CD8-positive, alpha-beta memory T cell (primary cell): ENCODE measurements at places on chromosomes 3 and 15. TPM values are rescaled to one million over a fixed set of nuclear protein-coding genes. Genes with fewer than 3 reads are reported as not detected.

The GOLGA8Q gene
- total RNA-seq: 1.0 TPM

The KLHL40 gene
- total RNA-seq: not detected

The USP13 gene
- total RNA-seq: 12.7 TPM

The GALNT15 gene
- total RNA-seq: not detected

The CCR9 gene
- 8.3 TPM for total RNA-seq

The PDCD6IP gene
- 162 TPM for total RNA-seq

The ANKRD63 gene
- total RNA-seq: not detected

The DLG1 gene
- 51.2 TPM for total RNA-seq

The PAK6 gene
- 1.9 TPM for total RNA-seq

The SCAMP5 gene
- total RNA-seq: 0.74 TPM

The TPRG1 gene
- 29.6 TPM for total RNA-seq

The SPSB4 gene
- total RNA-seq: not detected

The CCR5 gene
- total RNA-seq: 2.6 TPM

The KCNMB2 gene
- not detected for total RNA-seq

The SLC22A14 gene
- not detected for total RNA-seq

The XXYLT1 gene
- total RNA-seq: 8.3 TPM

DNA sequence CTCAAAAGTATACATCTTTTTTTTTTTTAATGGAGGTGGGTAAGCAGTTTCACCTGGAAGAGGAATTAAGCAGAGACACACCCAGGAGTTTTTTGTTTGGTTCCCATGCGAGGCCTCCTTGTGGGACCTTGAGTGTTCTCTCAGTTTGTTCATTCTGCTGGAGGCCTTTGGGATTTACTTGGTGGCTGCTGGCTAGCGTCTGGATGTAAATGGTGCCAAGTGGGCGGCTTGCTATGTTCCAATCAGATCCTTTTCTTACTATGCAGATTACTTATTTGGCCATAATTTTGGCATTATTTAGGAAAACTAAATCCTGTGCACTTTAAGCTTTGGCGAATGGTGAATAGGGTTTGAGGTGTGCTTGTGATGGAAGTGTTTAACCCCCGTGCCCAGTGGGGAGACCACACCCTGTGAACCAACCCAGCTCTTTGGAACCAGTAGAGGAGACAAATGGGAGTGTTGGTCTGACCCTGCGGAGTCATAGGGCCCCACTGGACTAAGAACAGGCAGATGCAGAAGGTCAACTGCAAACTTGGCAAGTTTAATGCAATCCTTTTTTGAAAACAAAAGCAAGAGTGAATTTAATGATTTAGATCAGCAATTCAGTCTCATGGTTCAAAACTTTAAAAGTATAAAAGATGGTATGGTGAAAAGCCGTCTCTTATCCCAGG lies 79.4 kb downstream of the EBLN2 start:
- DNase-seq: no peak

- no peak for DNase-seq
These were observed 35.1 kb upstream of the FRMD4B start for GRCh38 chr3:69420781-69421520.

GRCh38 chr3:184741798-184742675 lies 30.2 kb upstream of the MAGEF1 start:
- DNase-seq: no peak

DNA sequence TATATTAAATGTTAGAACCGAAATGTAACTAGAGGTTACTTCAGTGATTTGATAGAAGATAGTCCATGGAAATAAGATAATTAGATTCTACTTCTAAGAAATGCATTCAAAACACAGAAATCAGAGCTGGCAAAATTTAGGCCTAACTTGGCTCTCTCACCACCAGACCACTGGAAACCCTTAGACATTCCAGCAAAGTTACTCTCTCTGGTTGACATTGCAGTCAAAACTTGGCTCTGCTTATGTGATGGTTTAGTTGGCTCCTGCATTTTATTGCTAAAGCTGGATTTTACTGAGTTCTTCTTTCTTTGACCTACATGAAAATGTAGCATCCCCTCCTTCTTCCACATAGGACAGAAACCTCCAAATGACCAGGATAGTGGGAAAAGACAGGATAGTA lies 35.4 kb upstream of the CBLB start:
- DNase-seq: no peak

DNA sequence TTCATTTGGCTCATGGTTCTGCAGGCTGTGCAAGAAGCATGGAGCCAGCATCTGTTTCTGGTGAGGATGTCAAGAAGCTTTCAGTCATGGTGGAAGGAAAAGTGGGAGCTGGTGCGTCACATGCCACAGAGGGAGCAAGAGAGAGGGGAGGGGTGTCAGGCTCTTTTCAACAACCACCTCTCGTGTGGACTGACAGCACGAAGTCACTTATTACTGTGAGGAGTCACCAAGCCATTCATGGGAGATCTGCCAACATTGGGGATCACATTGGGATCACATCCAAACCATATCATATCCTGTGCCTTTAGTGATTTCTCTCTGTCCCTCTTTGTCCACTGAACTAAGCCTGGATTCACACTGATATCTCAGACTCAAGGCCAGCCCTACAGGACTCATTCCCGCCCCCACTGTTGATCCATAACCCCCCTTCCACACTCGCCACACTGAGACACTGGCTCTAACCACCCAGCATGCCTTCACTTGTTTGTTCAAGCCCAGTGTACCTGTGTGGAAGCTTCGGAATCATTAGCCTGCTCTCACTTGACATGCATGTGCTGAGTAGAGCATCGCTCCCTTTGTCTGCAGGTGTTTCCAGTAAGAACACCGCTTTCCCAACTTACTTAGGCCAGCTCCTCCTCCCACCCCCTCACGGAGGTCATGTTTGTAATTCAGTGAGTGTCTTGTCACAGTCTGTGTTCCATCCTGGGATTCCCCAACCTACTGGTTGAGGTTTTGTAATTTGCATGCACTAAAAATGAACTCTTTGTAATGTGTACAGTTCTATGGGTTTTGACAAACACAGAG lies 132.2 kb downstream of the KLF13 start:
- DNase-seq: no peak

- no peak for DNase-seq
These were observed 45.7 kb downstream of the ZFAND6 start for GRCh38 chr15:80105193-80105592.

- DNase-seq: no peak
These were observed 102.4 kb downstream of the LSM3 start for GRCh38 chr3:14281053-14281452.

- no peak for DNase-seq
These were observed 352.0 kb downstream of the SOX2 start for GRCh38 chr3:182063742-182064141.

GRCh38 chr3:122679882-122680474 lies 661 bp upstream of the PARP14 start:
- DNase-seq: peak; percentile 3

- no peak for DNase-seq
These were observed 10.6 kb downstream of the FBN1 start for GRCh38 chr15:48634893-48635292.

- DNase-seq: no peak
These were observed 297.3 kb downstream of the GABRB3 start for GRCh38 chr15:26475554-26475953.

- DNase-seq: peak; percentile 19
These were observed 88.6 kb upstream of the ZNF280D start for GRCh38 chr15:56821721-56822425.

DNA sequence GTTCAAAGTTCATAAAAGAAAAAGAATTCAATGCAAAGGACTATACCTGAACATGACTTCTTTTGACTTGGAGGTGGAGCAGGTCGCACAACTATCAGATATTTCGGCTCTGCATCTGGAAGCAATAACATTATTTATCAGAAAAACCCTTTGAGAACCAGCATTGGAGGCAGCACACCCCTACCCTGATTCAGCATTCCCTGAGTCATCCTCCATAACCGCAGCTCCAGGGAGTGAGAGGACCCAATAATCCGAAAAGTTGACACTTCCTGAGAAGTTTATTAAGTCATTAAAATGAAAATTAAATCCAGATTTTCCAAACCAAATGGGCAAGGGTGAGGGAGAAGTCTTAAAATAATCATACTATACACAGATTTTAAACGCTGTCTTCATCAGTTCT lies 90.6 kb downstream of the ABI3BP start:
- DNase-seq: no peak

GRCh38 chr3:31772272-31772671 lies 208.8 kb downstream of the OSBPL10 start:
- no peak for DNase-seq

GRCh38 chr15:92707880-92708551 lies 52.4 kb upstream of the FAM174B start:
- DNase-seq: no peak

- DNase-seq: no peak
These were observed 80.2 kb downstream of the TNIK start for GRCh38 chr3:171379961-171380483.

DNA sequence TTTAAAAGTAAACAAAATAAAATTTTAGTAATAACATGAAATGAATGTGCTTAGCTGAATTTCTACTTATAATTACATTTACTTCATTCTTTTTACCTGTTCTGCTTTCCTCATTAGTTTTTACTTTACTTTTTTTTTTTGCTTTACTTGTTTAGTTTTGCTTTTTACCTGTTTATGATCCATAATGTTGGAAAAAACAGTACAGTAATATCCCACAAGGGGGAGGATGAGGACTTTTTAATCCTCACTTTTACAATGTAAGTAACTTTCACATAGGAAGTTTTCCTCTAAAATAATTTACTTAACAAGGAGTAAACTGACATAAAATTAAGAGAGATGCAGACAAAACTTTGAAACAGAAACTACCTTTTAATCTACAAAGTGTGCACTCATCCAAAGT lies 268.7 kb downstream of the TBC1D5 start:
- DNase-seq: no peak

DNA sequence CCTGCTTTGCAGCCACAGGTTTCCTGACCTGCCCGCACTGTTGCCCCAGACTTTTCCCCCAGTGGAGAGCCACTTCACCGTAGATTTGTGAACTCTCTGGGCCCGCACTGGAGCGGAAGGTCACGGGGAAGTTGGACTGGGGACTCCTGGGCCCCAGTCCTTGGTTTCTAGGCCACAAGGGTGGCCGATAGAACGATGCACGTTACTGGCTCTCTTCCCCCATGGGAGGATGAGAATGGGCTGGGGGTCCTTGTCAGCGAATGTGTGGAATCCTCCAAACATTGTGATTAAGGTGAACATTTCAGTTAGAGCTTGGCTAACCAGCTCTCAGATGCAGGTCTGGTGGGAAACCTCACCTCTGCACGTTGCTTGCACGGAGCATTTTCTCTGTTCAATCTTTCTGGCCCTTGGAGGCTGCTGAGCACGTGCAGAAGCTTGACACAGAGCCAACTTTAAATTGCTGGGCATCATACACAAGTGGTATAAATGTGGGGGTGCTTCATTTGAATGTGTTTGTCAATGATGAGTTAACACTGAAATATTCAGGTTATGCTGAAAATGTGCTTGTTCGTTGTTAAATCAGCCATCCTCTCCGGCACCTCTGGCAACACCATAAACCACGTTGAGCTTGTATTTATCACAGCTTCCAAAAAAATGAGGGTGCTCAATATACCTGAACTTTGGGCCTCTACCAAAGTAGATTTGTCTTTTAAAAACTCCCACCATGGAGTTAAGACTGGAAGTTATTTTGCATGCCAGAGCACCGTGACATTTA lies 976 bp downstream of the DIS3L start:
- DNase-seq: no peak

DNA sequence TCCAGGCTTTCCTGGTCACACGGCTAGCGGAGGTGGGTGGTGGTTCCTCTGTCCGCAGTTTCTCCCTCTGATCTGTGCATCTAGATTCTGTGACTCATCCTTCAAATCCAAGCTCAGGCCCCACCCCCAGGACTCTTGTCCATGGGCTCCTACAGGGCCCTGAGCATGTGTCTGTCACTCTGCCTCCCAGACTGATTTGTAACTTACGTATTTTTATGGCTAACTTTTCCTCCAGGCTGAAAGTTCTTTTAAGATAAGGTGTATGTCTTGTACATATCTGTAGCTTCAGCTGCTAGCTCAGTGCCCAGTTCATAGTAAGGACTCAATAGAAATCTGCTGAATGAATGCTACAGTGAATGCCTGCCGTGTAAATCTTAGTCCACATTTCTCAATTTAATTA lies 8.0 kb downstream of the ESYT3 start:
- DNase-seq: no peak

- no peak for DNase-seq
These were observed 12.8 kb downstream of the MAN2A2 start for GRCh38 chr15:90915808-90916440.

GRCh38 chr15:69718916-69719315 lies 266.3 kb downstream of the RPLP1 start:
- no peak for DNase-seq

DNA sequence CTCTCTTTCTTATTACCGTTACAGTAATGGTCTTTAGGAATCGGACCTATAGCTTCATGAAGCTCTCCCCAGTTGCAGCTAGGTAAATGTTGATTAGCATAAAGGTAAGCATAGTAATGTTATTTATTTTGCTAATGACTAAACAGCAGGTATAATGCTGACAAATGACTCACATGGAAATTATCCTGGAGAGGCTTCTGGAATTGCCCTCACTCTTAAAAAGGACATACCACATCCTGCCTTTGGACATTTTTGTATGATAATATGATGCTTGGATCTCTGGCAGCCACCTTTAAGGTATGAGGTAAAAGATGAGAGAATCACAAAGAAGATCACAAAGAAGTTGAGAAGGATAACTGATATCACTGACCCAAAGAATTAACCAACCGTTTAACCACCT lies 238.6 kb downstream of the CHL1 start:
- no peak for DNase-seq

GRCh38 chr3:159798951-159799350 lies 189.7 kb upstream of the IL12A start:
- no peak for DNase-seq

- DNase-seq: no peak
These were observed 23.1 kb downstream of the ANXA2 start for GRCh38 chr15:60374628-60375081.

- no peak for DNase-seq
These were observed 30.2 kb downstream of the PML start for GRCh38 chr15:74024687-74025086.

DNA sequence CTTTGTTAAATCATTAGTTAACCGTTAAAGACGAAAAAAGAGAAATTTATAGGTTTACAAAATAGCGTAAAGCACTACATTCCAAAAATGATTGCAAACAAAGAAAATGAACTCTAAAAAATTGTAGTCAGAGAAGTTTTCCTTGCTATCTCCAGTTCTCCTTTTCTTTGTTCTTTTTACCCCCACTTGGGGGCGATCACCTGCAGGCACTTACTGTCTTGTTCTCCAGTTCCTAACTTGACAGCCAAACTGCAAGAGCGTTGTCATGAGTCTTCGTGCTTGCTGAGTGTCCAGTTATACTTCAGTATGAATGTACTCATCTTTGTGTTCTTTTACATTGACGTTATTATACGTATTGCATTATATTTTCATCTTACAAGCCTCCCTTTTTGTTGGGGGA lies 54.5 kb downstream of the CHD2 start:
- DNase-seq: no peak

DNA sequence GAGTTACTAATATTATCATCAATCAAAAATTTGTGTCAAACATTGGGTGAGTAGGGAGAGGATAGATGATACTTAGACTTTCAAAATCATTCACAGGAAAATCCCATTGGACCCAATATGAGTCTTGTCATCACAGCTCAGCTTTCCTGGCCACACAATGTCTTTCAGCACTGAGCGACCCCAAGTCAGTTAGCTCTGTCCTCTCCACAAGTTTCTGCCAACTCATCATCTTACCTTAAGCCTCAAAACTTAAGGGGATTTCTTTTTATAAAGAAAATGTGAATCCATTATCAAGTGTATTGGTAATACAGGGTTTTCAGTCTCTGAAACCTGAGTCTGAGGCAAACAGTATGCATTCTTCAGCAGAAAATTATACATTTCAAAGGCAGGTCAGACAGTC lies 55.8 kb downstream of the SUMF1 start:
- DNase-seq: no peak
